ENCODE measurements at places on chromosomes 5 and 9. TPM values are rescaled to one million over a fixed set of nuclear protein-coding genes. Genes with fewer than 3 reads are reported as not detected.
A peak's percentile ranks its signal among the peaks of the same experiment; 100 is the strongest.

DNA sequence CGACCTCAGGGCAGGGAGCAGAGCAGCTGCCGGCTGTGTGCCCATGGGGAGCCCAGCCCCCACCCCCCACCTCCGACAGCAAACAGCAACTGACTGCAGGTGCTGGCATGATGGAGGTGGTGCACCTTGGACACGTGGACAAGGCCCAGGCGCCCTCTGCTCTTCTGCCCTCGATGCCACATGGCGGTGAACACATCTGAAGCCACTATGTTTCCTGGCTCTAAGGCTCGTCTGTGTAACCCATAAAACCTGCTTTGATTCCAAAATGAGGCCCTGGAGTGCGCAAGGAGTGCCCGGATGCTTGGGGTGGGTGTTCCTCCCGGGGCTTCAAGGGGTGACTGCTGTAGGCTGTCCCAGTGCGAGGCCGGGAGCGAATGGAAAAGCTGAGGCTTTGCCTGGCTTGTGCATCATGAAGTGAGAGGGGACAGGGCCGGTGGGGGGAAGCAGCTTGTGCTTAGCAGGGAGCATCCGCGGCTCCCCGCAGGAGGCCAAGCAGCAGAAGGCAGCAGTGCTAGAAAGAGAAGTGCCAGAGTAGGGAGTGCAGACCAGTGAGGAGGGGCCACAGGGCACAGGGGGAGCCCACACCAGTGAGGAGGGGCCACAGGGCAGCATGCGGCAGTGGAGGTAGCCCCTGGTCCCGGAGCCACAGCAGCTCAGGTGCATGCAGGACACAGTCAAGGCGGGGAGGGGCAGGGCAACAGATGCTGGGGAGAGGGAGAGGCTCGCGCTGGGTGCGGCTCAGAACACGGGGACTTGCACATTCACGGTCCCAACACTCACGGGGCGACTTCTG is 30.0 kb downstream of the NKD2 start:
- no peaks in the 10 kb centered on the region for H3K36me3 ChIP-seq
- no peak for DNase-seq
- no peak overlapping the region for H3K27ac ChIP-seq
- H3K4me3 ChIP-seq = no peak overlapping the region
- H3K4me1 ChIP-seq = no peaks in the 10 kb centered on the region
- H3K27me3 ChIP-seq = no peaks in the 10 kb centered on the region

DNA sequence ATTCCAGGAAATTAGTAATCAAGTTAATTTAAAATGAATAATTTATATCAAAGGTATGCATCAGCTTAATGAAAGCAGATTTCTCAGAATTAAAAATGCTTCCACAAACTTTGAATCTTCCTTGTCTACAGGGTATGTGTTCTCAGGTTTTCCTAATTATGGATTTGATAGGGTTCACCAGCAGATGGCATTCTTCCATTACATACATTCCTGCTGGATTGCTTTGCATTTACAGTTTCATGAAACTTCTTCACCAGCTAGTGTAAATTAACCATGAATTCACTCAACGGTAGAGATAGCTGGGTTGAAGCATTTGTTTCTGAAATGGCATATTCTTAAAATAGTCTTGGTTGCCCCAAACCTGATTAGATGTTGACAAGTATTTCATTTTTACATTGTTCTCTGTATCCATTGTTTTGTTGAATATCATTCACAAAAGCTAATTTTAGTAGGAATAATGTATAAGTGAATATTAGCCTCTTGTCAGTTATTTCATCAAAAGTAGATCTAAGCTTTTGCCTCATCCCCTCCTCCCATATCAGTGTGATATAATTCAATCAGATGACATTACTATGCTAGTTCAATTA is 68.7 kb upstream of the WDR41 start:
- H3K27me3 ChIP-seq = no peaks in the 10 kb centered on the region
- H3K36me3 ChIP-seq = no peaks in the 10 kb centered on the region
- DNase-seq = peak; percentile 4
- no peaks in the 10 kb centered on the region for H3K4me1 ChIP-seq
- no peak overlapping the region for H3K27ac ChIP-seq

- no peaks in the 10 kb centered on the region for H3K27me3 ChIP-seq
- H3K4me3 ChIP-seq = no peak overlapping the region
- H3K36me3 ChIP-seq = no peaks in the 10 kb centered on the region
- H3K4me1 ChIP-seq = no peaks in the 10 kb centered on the region
Measured at GRCh38 chr9:86546712-86547111, 192.5 kb upstream of the TUT7 start.

DNA sequence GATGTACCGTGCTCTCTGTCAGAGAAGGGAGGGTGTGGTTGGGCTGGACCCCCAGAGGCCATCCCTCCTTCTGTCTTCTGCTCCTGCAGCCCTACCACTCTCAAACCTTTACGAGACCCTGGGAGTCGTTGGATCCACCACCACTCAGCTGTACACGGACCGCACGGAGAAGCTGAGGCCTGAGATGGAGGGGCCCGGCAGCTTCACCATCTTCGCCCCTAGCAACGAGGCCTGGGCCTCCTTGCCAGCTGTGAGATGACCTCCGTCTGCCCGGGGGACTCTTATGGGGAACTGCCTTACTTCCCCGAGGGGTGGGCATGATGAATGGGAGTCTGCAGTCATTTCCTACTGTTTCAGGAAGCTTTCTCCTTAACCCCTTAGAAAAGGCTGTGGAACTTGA is 17.5 kb downstream of the TGFBI start:
- DNase-seq = no peak
- no peak overlapping the region for H3K27ac ChIP-seq
- H3K4me3 ChIP-seq = no peak overlapping the region
- peaks cover 13% of the 10 kb centered on the region for H3K4me1 ChIP-seq
- H3K36me3 ChIP-seq = no peaks in the 10 kb centered on the region

- H3K4me3 ChIP-seq = no peak overlapping the region
- DNase-seq = no peak
- H3K36me3 ChIP-seq = no peaks in the 10 kb centered on the region
- no peak overlapping the region for H3K27ac ChIP-seq
Measured at GRCh38 chr5:158616707-158617106, 483.0 kb downstream of the EBF1 start.

DNA sequence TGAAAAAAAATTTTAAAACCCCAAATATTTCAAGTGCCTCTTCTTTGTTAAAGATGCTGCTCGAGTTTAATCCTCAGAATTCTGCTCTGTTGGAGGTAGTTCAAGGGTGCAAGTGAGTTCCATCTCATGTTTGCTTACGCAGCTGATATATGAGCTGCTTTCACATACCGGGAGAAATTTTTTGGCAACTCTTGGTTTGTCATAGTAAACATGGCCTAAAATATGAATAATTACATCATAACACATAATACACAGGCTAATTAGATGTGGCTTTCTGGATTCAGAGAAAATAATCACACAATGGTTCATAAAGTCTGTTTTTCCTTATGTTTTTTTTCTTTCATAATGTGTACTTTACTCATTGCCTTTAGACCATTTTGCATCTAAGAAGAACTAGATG is 1134.1 kb downstream of the PTPRD start:
- H3K4me1 ChIP-seq = no peaks in the 10 kb centered on the region
- H3K27ac ChIP-seq = no peak overlapping the region
- H3K4me3 ChIP-seq = no peak overlapping the region
- no peak for DNase-seq
- H3K27me3 ChIP-seq = no peaks in the 10 kb centered on the region

- H3K4me3 ChIP-seq = no peak overlapping the region
- H3K27me3 ChIP-seq = no peaks in the 10 kb centered on the region
- no peaks in the 10 kb centered on the region for H3K4me1 ChIP-seq
- no peaks in the 10 kb centered on the region for H3K36me3 ChIP-seq
- DNase-seq = peak; percentile 14
- H3K27ac ChIP-seq = no peak overlapping the region
Measured at GRCh38 chr5:64958757-64959391, 190.1 kb downstream of the CWC27 start.

GRCh38 chr5:65482736-65483545 is 1.2 kb upstream of the ADAMTS6 start:
- peaks cover 27% of the 10 kb centered on the region for H3K4me1 ChIP-seq
- no peaks in the 10 kb centered on the region for H3K36me3 ChIP-seq
- peak overlapping the region; percentile 56 for H3K4me3 ChIP-seq

- no peaks in the 10 kb centered on the region for H3K36me3 ChIP-seq
- H3K27ac ChIP-seq = no peak within 1 kb of the TSS
- H3K4me1 ChIP-seq = no peaks in the 10 kb centered on the region
- H3K4me3 ChIP-seq = no peak within 1 kb of the TSS
- no peaks in the 10 kb centered on the region for H3K27me3 ChIP-seq
- no peak for DNase-seq
Measured at GRCh38 chr9:96302021-96302420, at the start of gene HSD17B3. HSD17B3 (minus strand) TSS chr9:96302176; CDS start chr9:96302104, 72 bp downstream.

GRCh38 chr9:123234853-123235252 is 33.5 kb downstream of the STRBP start:
- no peak overlapping the region for H3K4me3 ChIP-seq
- DNase-seq = no peak
- no peaks in the 10 kb centered on the region for H3K36me3 ChIP-seq

- H3K27me3 ChIP-seq = no peaks in the 10 kb centered on the region
- no peak for DNase-seq
Measured at GRCh38 chr9:134155812-134156377, 8.5 kb downstream of the RNU6ATAC start.

- no peak for DNase-seq
- H3K4me1 ChIP-seq = peaks cover 12% of the 10 kb centered on the region
- peak overlapping the region; percentile 32 for H3K27ac ChIP-seq
Measured at GRCh38 chr5:458547-459353, 15.8 kb downstream of the EXOC3 start.

GRCh38 chr5:36363744-36364143 is 62.0 kb upstream of the RANBP3L start:
- no peak for DNase-seq
- no peaks in the 10 kb centered on the region for H3K36me3 ChIP-seq
- no peak overlapping the region for H3K4me3 ChIP-seq
- H3K4me1 ChIP-seq = no peaks in the 10 kb centered on the region
- H3K27me3 ChIP-seq = no peaks in the 10 kb centered on the region
- no peak overlapping the region for H3K27ac ChIP-seq

DNA sequence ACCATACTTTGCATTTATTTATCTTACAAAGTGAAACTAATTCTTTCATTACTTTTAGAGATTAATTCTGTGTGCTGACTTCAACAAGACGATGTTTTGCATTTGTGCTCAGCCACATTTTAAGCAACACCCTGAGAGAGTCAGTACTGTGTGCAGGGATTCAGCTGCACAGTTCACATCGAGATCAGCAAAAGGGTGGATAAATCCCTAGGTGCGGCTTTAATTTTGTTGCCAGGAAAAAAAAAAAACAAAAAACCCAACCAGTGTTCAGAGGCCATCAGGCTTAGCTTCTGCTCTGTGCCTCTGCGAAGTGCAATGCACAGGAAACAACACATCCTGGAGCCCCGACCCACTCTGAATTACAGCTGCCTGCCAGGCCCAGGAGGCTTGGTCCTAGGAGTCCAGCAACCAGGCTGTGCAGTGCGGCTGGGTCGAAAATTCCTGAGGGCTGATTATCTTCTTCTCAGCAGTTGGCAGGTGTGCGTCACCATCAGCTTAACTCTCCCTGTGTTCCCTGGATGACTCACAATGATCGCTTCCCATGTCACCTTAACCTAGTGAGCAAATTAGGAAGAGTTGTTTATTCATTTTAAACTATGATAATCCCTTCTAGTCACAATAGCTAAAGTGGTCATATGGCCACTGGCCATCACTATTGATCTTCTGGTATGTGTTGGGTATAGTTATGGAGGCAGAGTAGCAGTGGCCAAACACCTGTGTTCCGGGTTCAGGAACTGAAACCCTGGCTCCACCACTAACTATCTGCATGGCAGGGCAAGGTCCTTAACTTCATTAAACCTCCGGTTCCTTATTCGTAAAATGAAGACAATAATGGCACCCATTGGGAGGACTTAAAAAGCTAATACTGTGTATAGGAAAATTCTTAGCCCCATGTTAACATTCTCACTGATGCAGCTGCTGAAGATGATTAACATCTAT is 31.2 kb upstream of the NDUFB6 start:
- H3K4me1 ChIP-seq = no peaks in the 10 kb centered on the region
- no peak overlapping the region for H3K4me3 ChIP-seq
- DNase-seq = no peak
- no peak overlapping the region for H3K27ac ChIP-seq
- no peaks in the 10 kb centered on the region for H3K27me3 ChIP-seq
- no peaks in the 10 kb centered on the region for H3K36me3 ChIP-seq

- H3K4me3 ChIP-seq = no peak overlapping the region
- peaks cover 30% of the 10 kb centered on the region for H3K4me1 ChIP-seq
- H3K27me3 ChIP-seq = no peaks in the 10 kb centered on the region
- H3K36me3 ChIP-seq = peaks cover 28% of the 10 kb centered on the region
- DNase-seq = no peak
- no peak overlapping the region for H3K27ac ChIP-seq
Measured at GRCh38 chr5:173614591-173614990, 1.9 kb downstream of the BOD1 start.

DNA sequence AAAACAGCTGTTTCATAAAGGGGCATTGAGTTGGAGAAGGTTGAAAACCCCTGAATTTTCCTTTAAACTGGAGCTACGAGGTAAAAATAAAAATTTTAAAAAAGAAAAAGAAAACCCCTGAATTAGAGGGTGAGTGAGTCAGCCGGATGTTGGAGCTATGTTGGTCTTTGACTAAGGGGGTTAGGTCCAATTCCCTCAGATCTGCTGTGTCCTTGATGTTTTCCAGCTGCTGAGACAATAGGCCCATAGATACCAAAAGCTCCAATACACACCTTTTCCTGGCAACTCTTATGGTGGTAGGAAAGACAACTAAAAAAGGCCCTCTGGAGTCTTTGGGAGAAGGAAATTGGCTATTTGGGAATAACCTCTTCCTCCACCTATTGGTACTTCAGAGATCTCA is 79.4 kb upstream of the SAP30L start:
- H3K27me3 ChIP-seq = no peaks in the 10 kb centered on the region
- H3K27ac ChIP-seq = no peak overlapping the region
- H3K4me1 ChIP-seq = no peaks in the 10 kb centered on the region
- H3K4me3 ChIP-seq = no peak overlapping the region
- DNase-seq = no peak
- H3K36me3 ChIP-seq = no peaks in the 10 kb centered on the region

GRCh38 chr5:57650360-57651069 is 167.9 kb upstream of the ACTBL2 start:
- H3K4me1 ChIP-seq = no peaks in the 10 kb centered on the region
- H3K27ac ChIP-seq = no peak overlapping the region
- no peaks in the 10 kb centered on the region for H3K27me3 ChIP-seq
- no peaks in the 10 kb centered on the region for H3K36me3 ChIP-seq
- DNase-seq = no peak

DNA sequence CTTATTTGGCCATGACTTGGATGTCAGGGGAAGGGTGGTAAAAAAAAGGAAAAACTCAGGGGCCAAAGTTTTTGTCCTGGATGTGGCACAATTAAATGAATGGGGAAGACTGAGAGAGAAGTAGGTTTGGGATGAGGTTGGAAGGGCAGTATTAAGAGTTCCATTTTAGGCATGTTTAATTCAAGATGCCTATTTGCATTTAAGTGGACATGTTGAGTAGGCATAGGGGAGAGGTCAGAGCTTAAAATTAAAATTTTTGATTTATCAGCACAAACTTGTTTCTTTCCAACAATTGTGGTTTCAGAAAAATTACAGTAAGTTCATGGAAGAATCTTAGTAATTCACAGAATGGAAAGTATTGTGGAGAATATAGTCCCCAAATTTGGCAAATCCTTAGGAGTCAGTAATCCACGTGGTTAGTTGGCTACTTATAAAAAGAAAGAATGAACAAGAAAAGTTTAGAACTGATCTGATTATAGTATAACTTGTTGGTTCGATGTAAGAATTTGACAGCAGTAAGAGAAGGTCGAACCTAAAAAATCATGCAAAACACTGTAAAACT is 265.9 kb downstream of the SAXO1 start:
- no peak overlapping the region for H3K4me3 ChIP-seq
- no peaks in the 10 kb centered on the region for H3K4me1 ChIP-seq
- no peaks in the 10 kb centered on the region for H3K36me3 ChIP-seq
- no peak for DNase-seq
- no peaks in the 10 kb centered on the region for H3K27me3 ChIP-seq
- no peak overlapping the region for H3K27ac ChIP-seq

GGTA1 gene
- not detected for total RNA-seq

GMCL2 gene
- total RNA-seq = not detected

BARX1 gene
- not detected for total RNA-seq

LMNB1 gene
- total RNA-seq = 28.2 TPM

PPP1R2B gene
- 0.17 TPM for total RNA-seq

SLC35A4 gene
- total RNA-seq = 49.0 TPM
